ENCODE measurements at places on chromosomes 12 and 14.

- DNase-seq, result no peak
These were observed 331.2 kb downstream of the CACNA1C start for GRCh38 chr12:2384029-2384386.

DNA sequence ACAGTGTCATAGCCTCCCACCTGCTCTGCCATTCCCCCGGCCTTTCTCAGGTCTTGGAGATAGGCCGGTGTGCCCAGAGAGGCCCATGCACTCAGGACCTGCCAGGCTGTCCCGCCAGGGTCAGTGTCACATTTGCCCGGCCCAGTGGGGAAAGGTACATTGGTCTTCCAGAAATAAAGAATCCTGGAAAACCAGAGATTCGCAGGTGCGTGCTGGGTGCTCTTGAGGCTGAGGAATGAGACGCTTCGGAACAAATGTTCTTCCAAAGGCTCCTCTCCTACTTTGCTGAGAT, 205.8 kb upstream of the RTL1 start:
- DNase-seq, result no peak

- DNase-seq, result no peak
These were observed 22.8 kb upstream of the TMEM233 start for GRCh38 chr12:119570771-119571170.

DNA sequence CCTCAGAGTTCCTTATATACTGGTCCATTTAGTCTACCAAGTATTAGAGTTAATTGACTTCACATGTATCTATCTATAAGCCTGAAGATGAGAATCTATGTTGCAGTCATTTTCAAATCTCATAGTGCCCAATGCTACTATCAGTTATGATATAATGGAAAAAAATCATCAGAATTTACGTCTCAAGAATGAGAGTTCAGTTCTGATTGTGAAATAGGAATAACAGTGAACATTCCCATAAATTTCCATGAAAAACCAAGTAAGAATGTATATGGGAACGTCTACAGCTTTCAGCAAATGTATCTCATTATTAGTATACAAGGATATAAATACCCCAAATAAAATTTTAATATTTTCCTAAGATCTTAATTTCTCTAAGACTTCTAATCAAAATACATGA, 77.2 kb downstream of the PPP1R12A start:
- no peak for DNase-seq

DNA sequence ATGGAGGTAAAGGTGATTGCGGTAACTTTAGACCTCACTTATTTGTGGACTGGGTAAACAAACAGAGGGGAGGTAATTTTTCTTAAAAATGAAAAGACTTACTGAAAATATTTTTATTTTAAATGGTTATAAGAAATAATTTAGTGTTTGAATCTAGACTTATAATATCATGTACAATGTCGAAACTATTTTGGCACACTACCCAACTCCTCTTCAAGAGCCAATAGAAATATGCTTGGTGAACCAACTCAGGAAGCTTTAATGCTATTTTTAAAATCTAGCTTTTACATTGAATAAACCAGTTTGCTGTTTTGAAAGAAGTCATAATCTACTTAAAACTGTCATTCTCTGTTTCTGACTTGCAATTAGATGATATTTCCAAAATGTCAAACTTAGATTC, 175.8 kb upstream of the NPAS3 start:
- no peak for DNase-seq

DNA sequence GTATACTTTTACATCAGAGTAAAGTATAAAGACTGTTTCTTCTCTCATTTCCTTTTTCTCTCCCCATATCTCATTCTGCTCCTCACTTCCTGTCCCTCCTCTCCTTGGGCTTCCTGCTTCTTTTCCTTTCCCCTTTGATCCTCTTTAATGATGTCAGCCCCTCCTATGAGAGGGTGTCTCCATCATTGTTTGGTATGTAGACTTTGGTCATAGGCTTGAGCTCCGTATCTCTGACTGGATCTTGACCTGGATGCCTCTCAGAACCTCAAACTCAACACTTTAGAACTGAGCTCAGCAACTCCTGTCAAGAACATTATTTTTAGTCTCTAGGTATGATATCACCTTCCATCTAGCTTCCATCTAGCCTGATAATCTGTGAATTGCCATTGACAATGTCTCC, 50.3 kb downstream of the AKAP6 start:
- no peak for DNase-seq

- no peak for DNase-seq
These were observed 27.4 kb downstream of the NOS1 start for GRCh38 chr12:117334051-117334450.

GRCh38 chr12:109820816-109821381, 12.3 kb downstream of the TRPV4 start:
- DNase-seq, result no peak

DNA sequence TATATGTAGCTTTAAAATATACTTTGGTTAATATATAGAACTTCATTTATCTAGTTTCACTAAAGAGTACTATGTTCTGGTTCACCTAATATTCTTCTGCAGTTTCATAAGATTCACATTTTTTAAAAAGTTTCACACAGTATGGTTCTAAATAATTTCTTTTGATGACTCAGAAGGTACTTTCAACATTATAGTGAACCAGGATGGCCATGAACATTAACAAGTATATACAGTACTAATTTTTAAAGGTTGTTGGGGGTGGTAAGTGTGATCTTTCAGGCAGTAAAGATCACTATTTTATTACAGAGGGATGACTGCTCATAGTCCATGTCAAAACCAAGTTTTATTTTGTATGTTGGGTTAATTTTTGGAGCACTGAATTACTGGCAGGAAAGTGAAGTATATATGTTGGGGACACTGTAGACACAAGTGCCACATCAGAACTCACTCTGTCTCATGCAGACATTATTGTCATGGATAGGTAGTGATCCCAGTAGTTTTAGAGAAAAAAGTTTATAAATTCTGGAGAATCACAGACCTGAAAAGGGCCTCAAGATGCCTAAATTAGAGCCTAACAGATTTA, 60.0 kb downstream of the DCAF5 start:
- no peak for DNase-seq

GRCh38 chr12:131639270-131639940, 71.5 kb upstream of the SFSWAP start:
- no peak for DNase-seq

DNA sequence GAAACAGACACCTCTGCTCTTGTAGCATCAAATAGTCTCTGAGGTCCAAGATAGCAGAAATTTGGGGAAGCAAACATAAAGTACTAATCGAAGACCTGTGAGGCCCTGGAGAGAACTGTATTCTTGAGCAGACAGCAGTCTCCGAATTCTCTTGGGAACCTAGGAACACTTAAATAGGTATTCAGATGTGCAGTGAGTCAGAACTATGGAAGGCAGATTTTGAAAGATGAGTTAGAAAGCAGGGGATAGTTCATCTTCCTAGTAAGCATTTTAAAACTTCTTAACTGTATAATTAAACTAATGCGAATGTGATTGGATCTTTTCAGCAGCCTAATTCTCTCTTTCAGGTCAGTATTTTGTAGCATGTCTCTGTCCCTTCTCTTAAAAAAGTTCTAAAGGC, 30.6 kb downstream of the NAA30 start:
- no peak for DNase-seq

- no peak for DNase-seq
These were observed 44.5 kb upstream of the AP4S1 start for GRCh38 chr14:30980980-30981379.

- no peak for DNase-seq
These were observed 206.5 kb downstream of the STXBP6 start for GRCh38 chr14:24843494-24843893.

- no peak for DNase-seq
These were observed 150.3 kb downstream of the SMOC1 start for GRCh38 chr14:70029296-70030132.

- no peak for DNase-seq
These were observed 22.9 kb upstream of the ANAPC7 start for GRCh38 chr12:110426406-110426805.

GRCh38 chr14:49506650-49507049, 79.5 kb downstream of the RPS29 start:
- no peak for DNase-seq

GRCh38 chr14:104093366-104094055, 8.0 kb downstream of the ASPG start:
- peak; percentile 48 for DNase-seq

DNA sequence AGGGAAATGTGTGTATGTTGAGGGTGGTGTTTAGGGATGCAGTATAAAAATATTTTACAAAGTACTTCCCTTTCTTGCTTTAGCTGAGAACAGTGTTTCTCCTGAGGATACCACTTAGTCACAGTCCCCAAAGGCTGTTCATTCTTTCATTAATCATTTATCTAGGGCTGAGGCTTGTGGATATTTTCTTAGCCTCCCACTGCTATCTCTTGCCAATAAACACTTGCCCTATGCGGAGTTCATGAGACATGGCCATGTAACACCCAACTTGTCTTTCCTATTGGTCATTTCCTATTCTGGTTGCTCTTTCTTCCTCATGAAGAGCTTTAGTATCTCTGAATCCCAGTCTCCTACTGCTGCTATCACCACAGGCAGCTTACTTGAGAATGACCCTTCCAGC, 75.1 kb downstream of the ETNK1 start:
- DNase-seq, result no peak

GRCh38 chr12:91703491-91704283, 442.0 kb downstream of the BTG1 start:
- no peak for DNase-seq

GRCh38 chr12:95790917-95791849, 619 bp upstream of the NTN4 start:
- DNase-seq, result no peak
